Nephron progenitor cell (in vitro differentiated cells): ENCODE measurements at places on chromosomes 2 and 18.

GRCh38 chr2:43100362-43100882, 126.0 kb downstream of the ZFP36L2 start:
- no peak for DNase-seq

- no peak for DNase-seq
Measured at GRCh38 chr2:227377467-227378351, 1.4 kb downstream of the TM4SF20 start.

DNA sequence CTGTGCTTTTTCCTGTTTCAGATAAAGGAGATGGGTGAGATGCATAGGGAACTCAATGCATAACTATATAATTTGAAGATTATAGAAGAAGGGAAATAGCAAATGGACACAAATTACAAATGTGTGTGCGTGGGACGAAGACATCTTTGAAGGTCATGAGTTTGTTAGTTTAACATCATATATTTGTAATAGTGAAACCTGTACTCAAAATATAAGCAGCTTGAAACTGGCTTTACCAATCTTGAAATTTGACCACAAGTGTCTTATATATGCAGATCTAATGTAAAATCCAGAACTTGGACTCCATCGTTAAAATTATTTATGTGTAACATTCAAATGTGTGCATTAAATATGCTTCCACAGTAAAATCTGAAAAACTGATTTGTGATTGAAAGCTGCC, 16.4 kb upstream of the MSH2 start:
- no peak for DNase-seq

- no peak for DNase-seq
Measured at GRCh38 chr2:72146347-72147302, 1.0 kb downstream of the CYP26B1 start.

DNA sequence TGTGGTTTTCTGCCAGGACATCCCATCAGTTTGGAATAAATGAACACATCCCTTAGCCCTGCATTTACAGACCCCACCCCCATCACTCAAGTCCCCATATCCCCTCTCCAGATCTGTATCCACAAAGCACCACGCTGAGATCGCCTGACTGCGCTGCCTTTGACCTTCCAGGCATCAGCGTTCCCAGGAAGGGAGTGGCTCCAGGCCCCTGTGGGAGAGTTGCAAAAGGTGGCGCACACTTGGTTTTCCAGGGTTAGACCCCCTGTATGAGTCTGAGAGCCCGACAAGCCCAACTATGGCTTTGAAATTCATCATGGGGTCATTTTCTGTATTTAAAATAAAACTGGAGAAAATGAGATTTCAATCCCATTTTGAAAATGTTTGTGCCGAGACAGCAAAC, 137.0 kb upstream of the ZNF236 start:
- no peak for DNase-seq

DNA sequence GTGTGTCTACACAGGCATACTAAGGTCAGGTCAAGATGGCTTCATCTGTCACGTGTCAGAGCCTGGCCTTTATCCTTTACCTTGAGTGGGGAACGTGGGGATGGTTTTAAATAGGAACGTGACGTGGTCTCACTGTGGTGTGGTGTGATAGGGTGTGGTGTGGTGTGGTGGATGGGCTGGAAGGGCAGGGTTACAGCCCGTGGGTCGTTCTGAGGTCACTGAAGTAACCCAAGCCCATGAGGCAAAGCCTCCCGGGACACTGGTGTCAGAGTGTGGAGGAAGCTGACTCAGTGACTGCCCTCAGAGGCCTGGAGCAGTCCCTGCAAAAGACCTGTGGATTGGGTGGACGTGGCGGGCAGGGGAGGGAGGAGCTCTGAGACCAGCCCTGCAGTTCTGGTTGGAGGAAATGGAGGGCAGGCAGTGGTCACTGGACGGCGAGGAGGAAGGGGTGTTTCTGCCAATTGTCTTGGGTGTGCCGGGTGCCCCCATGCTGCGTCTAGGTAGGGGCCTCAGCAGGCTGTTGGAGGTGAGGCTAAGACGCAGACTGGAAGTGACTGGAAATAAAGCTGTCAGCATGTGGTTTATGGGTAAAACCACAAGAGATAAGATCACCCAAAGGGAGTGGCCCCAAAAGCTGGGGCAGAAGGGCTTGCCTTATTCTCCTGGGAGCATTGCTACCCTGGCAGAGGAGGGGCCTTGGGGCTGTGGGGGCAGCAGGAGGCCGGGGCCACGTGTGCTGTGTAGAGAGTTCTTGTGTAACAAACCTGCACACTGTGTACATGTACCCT, 84.8 kb downstream of the SH3RF3 start:
- DNase-seq, result no peak
